ENCODE measurements at places on chromosomes 12 and 14.

DNA sequence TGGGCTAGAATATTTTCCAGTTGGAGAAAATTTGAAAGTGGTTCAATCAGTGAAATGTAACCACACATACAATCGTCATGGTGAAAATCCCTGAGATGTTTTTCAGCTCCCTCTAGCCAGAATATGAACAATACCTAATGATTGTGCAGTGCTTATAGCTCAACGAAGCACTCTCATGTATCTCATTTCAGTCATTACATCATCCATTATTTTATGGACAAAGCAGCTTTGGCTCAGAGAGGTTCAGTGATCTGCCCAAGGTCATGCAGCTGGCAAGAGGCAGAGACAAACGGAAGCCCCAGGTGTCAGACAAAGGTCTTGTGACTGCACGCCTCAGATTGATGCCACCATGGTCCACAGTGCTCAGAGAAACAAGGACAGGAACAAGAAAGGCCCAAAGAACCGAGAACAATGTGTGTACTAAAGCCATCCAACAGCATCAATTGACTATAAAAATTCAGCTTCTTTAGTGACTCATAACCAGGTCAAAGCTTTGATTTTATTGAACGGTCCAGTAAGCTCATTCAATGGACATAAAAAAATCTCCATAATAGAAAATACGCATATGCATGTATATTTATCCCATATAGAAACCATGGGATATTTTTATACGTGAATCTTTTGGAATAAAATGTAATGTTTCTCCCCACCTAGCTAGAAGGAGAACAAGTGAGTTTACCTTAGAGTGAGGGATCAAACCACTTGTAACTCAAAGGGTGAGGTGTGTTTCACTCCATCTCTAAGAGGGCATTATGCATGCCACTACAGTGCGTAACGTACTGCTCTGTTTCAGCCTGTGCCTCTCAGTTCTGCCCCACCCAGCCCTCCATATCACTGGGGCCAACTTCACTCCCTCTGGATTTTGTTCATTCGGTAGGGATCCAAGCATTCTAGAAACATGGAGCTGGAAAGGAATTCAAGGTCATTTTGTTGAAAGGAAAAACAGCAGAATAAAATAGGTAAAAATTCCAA lies 141.8 kb downstream of the GRIN2B start:
- no peak for DNase-seq

- no peak for DNase-seq
Observed at GRCh38 chr14:90615517-90616060, 200.6 kb downstream of the TTC7B start.

DNA sequence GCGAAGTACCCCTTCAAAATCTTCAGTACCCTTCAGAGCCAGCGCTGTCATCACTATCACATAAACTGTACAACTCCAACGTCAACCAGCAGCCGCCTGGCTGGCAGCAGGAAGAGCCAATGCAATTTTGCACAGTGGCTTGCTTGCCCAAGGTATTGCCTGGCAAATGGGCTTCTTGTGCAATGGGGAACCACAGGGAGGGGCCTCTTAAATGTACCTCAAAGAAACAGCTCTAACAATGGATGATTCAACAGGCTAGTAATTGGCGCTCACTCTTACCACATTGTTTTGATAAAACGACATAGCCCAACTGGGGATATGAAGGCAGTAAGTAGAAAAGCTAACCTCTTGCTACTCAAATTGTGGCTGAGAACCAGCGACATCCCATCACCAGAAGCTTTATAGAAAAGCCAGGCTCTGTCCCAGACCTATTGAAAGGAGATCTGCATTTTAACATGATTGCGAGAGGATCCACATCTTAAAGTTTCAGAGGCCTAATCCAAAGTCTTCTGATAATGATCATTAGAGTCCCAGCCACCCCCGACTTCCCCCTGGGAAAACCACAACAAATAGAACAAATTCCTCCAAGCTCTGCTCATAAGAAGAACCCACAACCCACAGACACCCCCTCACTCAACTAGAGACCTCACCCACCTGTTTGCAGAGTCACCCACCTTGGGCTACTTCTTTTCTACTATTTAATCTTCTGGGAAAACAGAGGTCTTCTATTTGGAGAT lies 125.3 kb upstream of the HIF1A start:
- DNase-seq: no peak

DNA sequence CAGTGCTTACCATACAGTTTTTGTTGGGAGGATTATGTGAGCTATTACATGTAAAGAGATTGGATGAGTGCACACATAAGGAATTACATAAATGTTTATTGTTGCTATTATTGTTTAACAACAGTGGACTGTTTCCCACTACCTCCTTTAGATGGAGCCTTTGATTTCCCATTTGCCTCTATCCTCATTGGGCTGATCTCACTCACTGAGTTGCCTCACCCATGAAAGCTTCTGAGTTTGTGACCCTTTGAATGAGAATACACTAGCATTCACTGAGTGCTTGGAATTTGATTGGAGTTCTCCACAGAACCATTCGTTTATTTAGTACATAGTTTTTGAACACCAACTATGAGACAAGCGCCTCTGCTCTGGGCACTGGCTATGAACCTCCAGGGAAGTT lies 121.0 kb downstream of the HELB start:
- no peak for DNase-seq

GRCh38 chr12:21580748-21581516 lies 23.7 kb downstream of the GYS2 start:
- no peak for DNase-seq

DNA sequence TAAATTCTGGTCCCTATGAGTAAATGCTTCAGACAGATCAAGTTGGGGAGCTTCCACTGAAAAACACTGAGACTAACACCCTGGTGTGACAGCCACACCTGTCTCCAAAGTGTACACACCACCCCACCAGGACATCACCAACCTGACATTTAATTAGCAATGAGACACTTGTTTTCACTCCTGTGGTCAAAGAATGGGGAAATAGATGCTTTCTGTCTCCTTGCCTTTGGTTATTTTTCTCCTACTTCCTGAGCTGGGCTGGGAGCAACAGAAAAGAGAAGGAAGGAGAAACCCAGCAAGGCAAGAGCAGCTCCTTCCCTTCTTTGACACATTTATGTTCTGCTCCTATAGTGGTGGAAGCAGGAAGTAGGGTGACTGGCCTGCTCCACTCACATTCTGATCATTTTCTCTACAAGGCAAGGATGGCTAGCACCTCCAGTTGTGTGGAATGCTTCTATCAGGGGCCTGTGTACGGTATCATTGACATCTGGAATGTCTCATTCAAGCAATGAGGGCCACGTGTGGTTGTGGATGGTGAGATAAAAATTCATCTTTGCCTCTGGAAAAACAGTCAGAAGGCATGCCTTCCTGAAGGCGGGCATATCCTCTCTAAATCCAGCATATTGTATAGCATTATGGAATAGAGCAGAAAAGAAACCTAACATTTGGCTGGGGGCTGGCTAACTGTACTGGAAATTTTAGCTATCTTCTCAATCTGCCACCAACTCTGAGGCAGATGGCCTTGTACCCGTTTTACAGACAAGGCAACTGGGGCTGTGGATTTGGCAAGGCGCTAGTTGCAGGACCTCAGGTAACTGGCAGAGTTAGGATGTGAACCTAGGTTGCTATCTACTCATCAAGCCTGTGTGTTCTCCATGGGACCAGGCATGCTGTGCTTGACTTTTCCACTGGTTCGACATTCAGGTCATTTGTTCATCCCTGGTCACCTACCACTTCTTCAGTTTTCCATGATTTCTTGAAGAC lies 24.8 kb upstream of the LGALS3 start:
- no peak for DNase-seq

DNA sequence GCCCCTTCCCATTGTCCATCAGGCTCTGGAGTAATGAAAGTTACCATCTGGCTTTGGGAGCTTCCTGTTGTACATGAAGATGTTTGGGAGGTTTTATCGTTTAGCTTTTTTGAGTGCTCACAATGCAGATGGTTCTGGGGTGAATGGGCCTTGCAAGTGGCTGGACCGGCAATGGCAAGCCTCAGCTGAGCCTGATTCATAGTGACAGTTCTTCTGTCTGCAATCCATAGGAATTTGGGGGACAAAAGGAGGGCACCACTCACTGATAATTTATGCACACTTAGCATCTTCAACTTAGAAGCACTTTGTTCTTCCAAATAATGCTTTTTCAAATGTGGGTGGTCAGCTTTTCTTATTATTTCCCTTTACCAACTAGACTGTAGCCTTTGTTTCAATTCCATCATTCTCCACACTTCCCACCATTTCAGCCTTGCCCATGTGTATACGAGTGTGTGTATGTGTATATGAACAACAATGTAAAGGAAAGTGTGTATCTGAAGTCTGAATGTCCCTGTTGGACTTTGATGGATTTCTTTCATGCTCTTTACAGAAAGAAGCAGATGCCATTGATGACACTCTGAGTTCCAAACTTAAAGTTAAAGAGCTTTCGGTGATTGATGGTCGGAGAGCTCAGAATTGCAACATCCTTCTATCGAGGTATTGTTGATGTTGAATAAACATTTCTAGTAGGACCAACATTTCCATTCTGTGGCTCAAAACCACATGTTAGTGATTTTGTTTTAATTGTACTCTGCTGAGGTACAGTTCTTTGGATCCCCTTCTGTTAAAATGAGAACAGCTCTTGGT lies 125.5 kb downstream of the GPR135 start:
- DNase-seq: no peak

DNA sequence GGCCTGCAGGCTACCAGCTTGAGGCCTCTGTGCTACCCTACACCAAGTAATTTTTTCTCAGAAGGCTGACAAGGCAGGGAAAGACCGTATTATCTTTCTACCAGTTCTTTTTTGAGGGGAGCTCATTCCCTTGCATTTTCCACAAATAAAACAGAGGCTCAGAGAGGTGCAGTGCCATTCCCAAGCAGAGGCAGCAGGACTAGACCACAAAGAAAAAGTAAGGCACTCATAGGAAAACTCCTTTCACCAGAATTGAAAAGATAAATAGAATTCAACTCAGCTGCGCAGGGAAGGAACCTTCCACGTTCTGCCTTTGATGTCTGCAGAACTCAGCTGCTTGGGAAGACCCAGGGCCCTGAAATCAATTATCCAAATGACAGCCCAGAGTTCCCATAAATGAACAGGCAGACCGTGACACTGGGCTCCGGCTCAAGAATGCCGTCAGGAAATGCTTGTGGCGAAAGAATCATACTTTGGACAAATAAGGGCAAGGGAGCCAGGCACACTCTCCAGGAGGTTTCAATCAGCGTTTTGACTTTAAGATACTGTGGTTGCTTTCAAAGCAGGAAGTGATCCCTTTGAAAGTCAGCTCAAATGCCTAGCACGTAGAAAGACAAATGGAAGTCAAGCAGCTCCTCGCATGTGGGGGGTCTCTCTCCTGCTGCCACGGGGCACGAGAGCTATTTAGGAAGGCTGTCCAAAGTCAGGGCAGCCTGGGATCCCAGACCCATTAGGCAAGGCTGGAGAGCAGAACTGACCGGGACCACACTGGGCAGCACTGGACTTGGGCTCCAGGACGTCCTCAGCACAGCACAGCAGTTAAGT lies 14.0 kb downstream of the KCTD10 start:
- DNase-seq: no peak

GRCh38 chr12:85657836-85658630 lies 178.2 kb downstream of the RASSF9 start:
- no peak for DNase-seq

DNA sequence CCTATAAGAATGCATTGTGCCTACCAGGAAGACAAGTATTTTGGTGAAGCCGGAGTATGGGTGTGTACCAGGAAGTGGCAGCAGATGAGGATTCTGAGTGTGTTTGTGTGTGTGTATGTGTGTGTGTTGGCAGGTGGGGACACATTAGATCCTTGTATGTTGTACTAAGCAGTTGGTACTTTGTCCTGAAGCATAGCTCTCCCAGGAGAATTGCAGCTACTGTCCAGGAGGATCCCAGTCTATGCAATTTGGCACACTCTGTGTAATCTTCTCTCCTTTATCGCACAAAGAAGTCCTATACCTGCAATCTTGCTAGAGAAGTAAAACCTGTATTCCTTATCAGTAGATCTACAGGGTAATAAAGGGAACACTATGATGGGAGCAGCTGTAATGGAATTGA lies 276.5 kb downstream of the PAWR start:
- DNase-seq: no peak

GRCh38 chr12:401235-402028 lies at the start of gene CCDC77:
Gene CCDC77, plus strand, starts transcription at chr12:401644. Its CDS starts 7,740 bp downstream, at chr12:409384.
- DNase-seq: peak; percentile 96

DNA sequence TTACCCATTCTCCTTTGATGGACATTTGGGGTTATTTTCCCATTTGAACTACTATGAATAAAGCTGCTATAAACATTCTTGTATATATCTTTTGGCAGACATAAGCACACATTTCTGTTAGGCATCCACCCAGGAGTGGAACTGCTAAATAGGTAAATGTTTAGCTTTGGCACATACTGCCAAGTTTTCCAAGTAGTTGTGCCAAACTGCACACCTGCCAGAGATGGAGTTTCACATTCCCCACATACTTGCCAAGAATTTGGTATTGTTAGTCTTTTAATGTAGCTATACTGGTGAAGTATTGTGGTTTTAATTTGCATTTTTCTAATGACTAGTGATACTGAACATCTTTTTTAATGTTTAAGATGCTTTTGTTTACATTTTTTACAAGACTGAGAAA lies 201.0 kb downstream of the GXYLT1 start:
- DNase-seq: no peak

DNA sequence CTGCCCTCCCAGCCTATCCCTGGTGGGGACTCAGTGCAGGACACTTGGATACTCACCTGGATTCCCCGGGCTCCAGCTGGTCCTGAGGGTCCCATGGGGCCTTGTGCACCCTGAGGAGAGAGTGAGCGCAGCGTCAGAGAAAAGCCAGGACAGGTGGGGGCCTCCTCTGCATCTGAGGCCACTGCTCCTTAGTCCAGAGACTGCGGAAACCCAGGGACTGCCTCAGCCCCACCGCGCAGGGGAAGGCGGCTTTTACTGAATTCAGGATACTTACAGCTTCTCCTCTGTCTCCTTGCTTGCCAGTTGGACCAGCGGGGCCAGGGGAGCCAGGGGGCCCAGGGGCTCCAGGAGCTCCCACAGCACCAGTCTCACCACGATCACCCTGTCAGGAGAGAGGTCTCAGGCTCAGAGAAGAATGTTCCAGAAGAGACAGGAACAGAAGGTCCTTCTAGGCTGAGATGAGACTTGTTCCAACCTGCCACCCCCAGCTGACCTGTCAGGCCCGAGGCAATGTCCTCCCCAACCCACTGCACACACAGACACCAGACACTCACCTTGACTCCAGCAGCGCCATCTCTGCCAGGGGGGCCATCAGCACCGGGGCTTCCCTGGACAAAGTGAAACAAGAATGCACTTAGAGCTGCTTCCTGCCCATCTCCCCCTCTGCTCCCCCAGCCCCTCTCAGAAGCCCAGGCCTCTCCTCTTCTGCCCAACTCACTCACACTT lies 13.8 kb downstream of the TMEM106C start:
- no peak for DNase-seq
